ENCODE measurements at places on chromosomes 16 and 17. TPM values are rescaled to one million over a fixed set of nuclear protein-coding genes. Genes with fewer than 3 reads are reported as not detected.
A peak's percentile ranks its signal among the peaks of the same experiment; 100 is the strongest.

GRCh38 chr17:44273607-44274006 lies 5.7 kb upstream of the SLC4A1 start:
- no peaks in the 10 kb centered on the region for H3K27me3 ChIP-seq
- H3K27ac ChIP-seq, result no peak overlapping the region
- H3K4me3 ChIP-seq, result no peak overlapping the region
- no peaks in the 10 kb centered on the region for H3K36me3 ChIP-seq
- no peaks in the 10 kb centered on the region for H3K4me1 ChIP-seq

The NPIPB13 gene
- 14.0 TPM for total RNA-seq

DNA sequence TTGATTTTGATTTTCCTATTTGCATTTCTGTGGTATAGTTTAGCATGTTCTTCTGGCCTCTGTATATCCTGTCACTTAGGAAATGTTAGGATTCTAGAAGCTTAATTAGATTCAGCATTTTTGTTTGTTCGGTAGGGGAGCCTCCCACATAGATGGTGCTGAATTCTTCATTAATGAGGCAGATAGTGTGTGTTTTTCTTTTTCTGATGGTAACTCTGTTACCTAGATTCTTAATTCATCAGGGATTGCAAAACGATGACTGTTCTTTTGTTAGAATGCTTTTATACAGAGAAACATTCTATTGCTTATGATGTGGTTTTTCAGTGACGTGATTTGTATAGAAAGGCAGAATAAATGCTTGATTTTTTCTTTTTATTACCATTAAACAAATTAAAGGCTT lies 19.0 kb downstream of the BANP start:
- no peak for DNase-seq
- no peaks in the 10 kb centered on the region for H3K27me3 ChIP-seq
- H3K36me3 ChIP-seq, result no peaks in the 10 kb centered on the region
- H3K4me1 ChIP-seq, result peaks cover 33% of the 10 kb centered on the region
- H3K4me3 ChIP-seq, result no peak overlapping the region

The CCL4 gene
- 16.5 TPM for total RNA-seq

- H3K4me3 ChIP-seq, result no peak overlapping the region
- no peaks in the 10 kb centered on the region for H3K4me1 ChIP-seq
- peaks cover 18% of the 10 kb centered on the region for H3K36me3 ChIP-seq
- no peak overlapping the region for H3K27ac ChIP-seq
These were observed 35.3 kb downstream of the PRMT7 start for GRCh38 chr16:68345958-68346635.

The HSD17B2 gene
- not detected for total RNA-seq

DNA sequence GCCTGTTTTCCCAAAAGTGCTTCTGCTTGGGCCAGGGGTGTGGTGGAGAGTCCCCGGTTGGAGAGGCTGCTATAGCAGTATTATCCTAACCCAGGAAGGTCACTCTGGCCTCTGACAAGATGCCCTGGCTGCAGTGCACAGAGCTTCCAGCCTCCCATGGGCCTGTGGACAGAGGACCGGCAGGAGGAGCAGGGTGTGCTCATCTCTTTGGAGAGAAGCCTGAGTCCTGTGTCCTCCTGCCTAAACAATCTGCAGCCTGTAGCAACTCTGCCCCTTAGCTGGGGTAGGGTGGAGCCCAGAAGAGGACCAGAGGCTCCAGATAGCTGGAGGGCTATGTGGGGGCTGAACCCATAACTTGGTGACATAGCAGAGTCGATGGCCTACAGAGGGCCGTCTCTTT lies 78.0 kb downstream of the MPRIP start:
- H3K36me3 ChIP-seq, result no peaks in the 10 kb centered on the region
- no peaks in the 10 kb centered on the region for H3K27me3 ChIP-seq
- DNase-seq, result no peak
- H3K4me1 ChIP-seq, result peaks cover 30% of the 10 kb centered on the region
- peak overlapping the region; percentile 43 for H3K27ac ChIP-seq

- DNase-seq, result no peak
- H3K4me3 ChIP-seq, result peak overlapping the region; percentile 86
- H3K27me3 ChIP-seq, result no peaks in the 10 kb centered on the region
- H3K4me1 ChIP-seq, result peaks cover 40% of the 10 kb centered on the region
These were observed 427 bp upstream of the MMP28 start for GRCh38 chr17:35795871-35796265.

DNA sequence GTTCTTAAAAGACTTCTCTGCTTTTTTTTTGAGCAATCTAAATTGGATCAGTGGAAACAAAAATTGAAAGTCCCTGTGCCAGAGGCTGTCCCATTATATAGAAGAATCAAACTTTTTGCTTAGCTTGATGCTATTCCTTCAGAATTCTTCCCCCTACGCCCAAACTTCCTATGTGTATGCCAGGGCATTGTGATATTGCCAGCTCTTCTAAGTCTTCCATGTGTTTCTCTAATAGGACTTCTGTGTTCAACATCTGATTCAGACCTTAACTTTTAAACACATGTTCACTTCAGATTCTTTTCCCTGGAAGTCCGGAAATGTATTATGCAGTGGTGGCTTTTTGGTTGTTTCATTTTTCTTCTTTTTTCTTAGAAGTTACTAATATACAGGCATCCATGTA lies 18.7 kb downstream of the PTRH2 start:
- H3K4me3 ChIP-seq, result no peak overlapping the region
- H3K27me3 ChIP-seq, result no peaks in the 10 kb centered on the region
- DNase-seq, result no peak
- H3K27ac ChIP-seq, result no peak overlapping the region

DNA sequence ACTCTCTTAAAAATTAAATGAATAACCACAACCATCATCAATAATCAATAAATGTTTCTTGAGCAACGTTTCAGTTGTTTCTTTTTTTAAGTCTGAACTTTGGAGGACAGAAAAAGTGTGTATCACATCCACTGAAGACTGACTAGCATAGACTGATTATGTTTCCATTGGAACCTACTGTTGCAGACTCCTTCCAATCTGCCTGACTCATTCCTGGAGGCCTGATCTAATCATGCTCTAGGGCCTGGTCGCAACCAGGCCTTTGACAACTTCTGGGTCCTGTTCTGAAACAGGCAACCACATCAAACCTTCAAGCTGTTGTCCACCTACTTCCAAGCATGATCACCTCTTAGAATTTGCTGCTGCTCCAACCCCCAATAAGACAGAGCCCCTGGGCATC lies 109.2 kb upstream of the NUDT7 start:
- no peaks in the 10 kb centered on the region for H3K27me3 ChIP-seq
- H3K27ac ChIP-seq, result no peak overlapping the region
- H3K4me1 ChIP-seq, result peaks cover 2% of the 10 kb centered on the region
- no peaks in the 10 kb centered on the region for H3K36me3 ChIP-seq

The GNPTG gene
- 67.9 TPM for total RNA-seq

- H3K27ac ChIP-seq, result no peak overlapping the region
- DNase-seq, result no peak
- H3K4me3 ChIP-seq, result no peak overlapping the region
- H3K4me1 ChIP-seq, result no peaks in the 10 kb centered on the region
- no peaks in the 10 kb centered on the region for H3K36me3 ChIP-seq
- no peaks in the 10 kb centered on the region for H3K27me3 ChIP-seq
These were observed 142.6 kb downstream of the KATNIP start for GRCh38 chr16:27692576-27692975.

- peak; percentile 80 for DNase-seq
- H3K4me1 ChIP-seq, result peaks cover 40% of the 10 kb centered on the region
- peak overlapping the region; percentile 95 for H3K4me3 ChIP-seq
- H3K36me3 ChIP-seq, result peaks cover 15% of the 10 kb centered on the region
- peak overlapping the region; percentile 98 for H3K27ac ChIP-seq
These were observed 472 bp upstream of the ARHGDIA start for GRCh38 chr17:81871387-81872230.

Data from thoracic aorta (tissue), 2 donors.